Ovary (tissue), 10 donors: ENCODE measurements at places on chromosomes 6 and 20. TPM values are rescaled to one million over a fixed set of nuclear protein-coding genes. Genes with fewer than 3 reads are reported as not detected.

GRCh38 chr6:42339991-42340401 is 111.7 kb downstream of the TRERF1 start:
- H3K4me3 ChIP-seq = no peak overlapping the region
- no peak for DNase-seq
- no peaks in the 10 kb centered on the region for H3K27me3 ChIP-seq
- no peaks in the 10 kb centered on the region for H3K36me3 ChIP-seq
- H3K27ac ChIP-seq = no peak overlapping the region

GRCh38 chr6:138572167-138572875 is 73.0 kb upstream of the NHSL1 start:
- DNase-seq = peak; percentile 62
- no peaks in the 10 kb centered on the region for H3K36me3 ChIP-seq
- H3K27ac ChIP-seq = peak overlapping the region; percentile 37
- peaks cover 5% of the 10 kb centered on the region for H3K4me1 ChIP-seq
- no peaks in the 10 kb centered on the region for H3K27me3 ChIP-seq

GRCh38 chr6:16568128-16568527 is 193.1 kb downstream of the ATXN1 start:
- DNase-seq = no peak
- no peak overlapping the region for H3K27ac ChIP-seq
- no peaks in the 10 kb centered on the region for H3K36me3 ChIP-seq
- no peaks in the 10 kb centered on the region for H3K4me1 ChIP-seq

DNA sequence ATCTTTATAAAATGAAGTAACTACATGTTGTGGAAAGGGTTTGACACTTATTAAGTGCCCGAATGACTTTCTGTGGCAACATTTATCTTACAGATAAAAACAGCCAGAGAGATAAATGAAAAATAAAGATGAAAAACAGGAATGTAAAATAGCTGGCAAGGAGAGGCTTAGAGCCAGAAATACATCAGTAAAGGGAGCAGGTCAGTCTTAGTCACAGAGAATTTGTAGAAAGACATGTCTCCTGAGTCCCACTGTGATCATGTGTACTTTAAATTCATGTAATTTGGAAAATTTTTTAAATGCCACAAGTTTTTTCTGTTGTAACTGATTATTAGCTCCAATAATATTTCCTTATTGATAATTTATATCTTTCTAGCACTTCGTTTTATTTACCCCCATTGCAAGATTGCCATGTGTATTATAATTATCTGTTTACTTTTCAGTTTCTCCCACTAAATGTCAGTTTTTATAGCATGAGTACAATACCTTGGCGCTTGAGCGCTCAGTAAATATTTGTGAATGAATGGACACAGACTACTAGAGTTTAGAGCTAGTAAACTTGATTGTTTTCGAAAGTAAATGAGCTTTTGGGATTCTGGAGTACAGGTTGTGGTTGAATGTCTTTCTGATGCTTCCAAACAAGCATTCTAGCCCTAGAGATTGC is 15.2 kb downstream of the TAB2 start:
- no peak overlapping the region for H3K27ac ChIP-seq
- no peak for DNase-seq

- DNase-seq = peak; percentile 12
- no peaks in the 10 kb centered on the region for H3K36me3 ChIP-seq
- H3K4me1 ChIP-seq = peaks cover 38% of the 10 kb centered on the region
- H3K4me3 ChIP-seq = no peak overlapping the region
- no peak overlapping the region for H3K27ac ChIP-seq
- H3K27me3 ChIP-seq = no peaks in the 10 kb centered on the region
These were observed 20.4 kb downstream of the ACSS1 start for GRCh38 chr20:25037288-25038102.

- H3K4me3 ChIP-seq = no peak overlapping the region
- DNase-seq = no peak
- H3K27me3 ChIP-seq = no peaks in the 10 kb centered on the region
- no peaks in the 10 kb centered on the region for H3K36me3 ChIP-seq
- peaks cover 6% of the 10 kb centered on the region for H3K4me1 ChIP-seq
These were observed 5.4 kb downstream of the NOX3 start for GRCh38 chr6:155450240-155450581.

GRCh38 chr6:49646130-49646824 is 9.6 kb upstream of the RHAG start:
- H3K36me3 ChIP-seq = no peaks in the 10 kb centered on the region
- H3K27ac ChIP-seq = no peak overlapping the region
- no peak overlapping the region for H3K4me3 ChIP-seq

Gene TOX2
- 1.8 TPM for total RNA-seq

DNA sequence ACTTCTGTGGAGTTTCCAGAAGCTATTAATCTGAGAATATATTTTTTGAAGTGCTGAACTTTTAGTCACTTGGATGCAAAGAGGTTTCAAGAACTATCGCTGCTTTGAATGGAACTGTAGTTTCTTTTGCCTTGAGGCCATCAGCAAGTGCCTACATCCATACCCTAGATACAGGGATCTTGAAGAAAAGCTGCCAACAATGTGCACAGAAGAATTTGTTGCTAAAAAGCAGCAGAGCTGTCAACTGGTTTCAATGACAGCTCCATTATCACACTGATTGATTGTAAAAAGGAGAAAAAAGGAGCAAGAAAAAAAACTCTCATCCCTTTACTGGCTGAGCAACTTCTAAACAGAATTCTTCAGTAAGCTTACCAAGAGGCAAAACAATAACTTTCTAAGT is 251.0 kb upstream of the NRSN1 start:
- no peaks in the 10 kb centered on the region for H3K36me3 ChIP-seq
- no peak overlapping the region for H3K4me3 ChIP-seq
- no peaks in the 10 kb centered on the region for H3K27me3 ChIP-seq
- no peaks in the 10 kb centered on the region for H3K4me1 ChIP-seq
- H3K27ac ChIP-seq = no peak overlapping the region

GRCh38 chr6:88565409-88565811 is 398.0 kb downstream of the RNGTT start:
- peaks cover 2% of the 10 kb centered on the region for H3K4me1 ChIP-seq
- H3K4me3 ChIP-seq = no peak overlapping the region
- no peaks in the 10 kb centered on the region for H3K36me3 ChIP-seq
- no peaks in the 10 kb centered on the region for H3K27me3 ChIP-seq

DNA sequence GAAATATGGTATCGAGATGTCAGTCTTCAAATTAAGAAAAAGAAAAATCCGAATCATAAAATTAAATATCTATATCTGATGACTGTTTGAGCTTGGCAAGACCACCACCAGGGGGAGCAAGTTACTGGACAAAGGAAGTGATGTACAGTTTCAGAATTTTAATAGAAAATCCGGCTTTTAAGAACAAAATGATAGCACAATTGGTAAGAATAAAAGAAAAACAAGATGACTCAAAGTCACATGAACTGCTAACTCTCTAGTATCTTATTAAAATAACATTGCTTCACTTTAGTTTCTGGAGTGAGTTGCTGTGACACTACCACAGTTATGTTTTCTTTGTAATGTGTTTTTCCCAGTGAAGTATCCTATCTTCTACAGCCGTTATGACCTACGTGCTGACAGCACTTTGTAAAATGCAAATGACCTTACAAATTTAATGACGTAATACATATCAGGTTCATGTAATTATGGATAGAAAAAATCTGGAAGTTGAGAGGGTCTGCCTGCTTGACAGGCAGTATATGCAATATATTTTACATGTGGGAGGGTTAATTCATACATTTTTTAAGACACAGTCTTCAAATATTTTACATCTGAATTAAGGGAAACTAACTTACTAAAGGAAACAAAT is 405.3 kb upstream of the HS3ST5 start:
- no peak overlapping the region for H3K27ac ChIP-seq
- H3K27me3 ChIP-seq = no peaks in the 10 kb centered on the region
- H3K4me3 ChIP-seq = no peak overlapping the region
- no peaks in the 10 kb centered on the region for H3K36me3 ChIP-seq

- no peaks in the 10 kb centered on the region for H3K27me3 ChIP-seq
- H3K4me3 ChIP-seq = no peak overlapping the region
- no peak overlapping the region for H3K27ac ChIP-seq
- peaks cover 9% of the 10 kb centered on the region for H3K4me1 ChIP-seq
These were observed 23.0 kb upstream of the NFATC2 start for GRCh38 chr20:51565298-51566144.

Gene NPBWR2
- total RNA-seq = not detected

DNA sequence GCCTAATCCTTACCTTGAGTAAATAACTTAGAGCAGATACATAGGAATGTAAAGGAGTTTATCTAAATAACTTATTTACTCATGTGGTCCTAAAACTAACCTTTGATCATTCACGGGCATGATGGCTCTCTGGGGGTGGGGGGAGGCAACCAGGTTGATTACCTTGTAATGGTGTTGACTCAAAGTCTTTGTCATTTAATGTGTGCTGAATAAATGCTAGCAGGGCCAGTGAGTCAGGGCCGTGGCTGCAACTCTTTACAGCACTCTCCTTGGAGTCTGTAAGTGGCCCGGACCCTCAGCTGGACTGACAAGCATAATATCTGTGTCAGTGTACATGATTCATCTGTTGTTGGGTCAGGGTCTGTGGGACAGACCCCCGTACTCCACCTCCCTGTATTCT is 203.0 kb downstream of the EPM2A start:
- no peak for DNase-seq
- no peak overlapping the region for H3K4me3 ChIP-seq
- H3K36me3 ChIP-seq = no peaks in the 10 kb centered on the region
- H3K27ac ChIP-seq = no peak overlapping the region
- no peaks in the 10 kb centered on the region for H3K27me3 ChIP-seq
